ENCODE measurements at places on chromosomes 6 and 20.

- no peak for DNase-seq
These were observed 20.7 kb downstream of the GTPBP2 start for GRCh38 chr6:43608310-43608763.

- DNase-seq = peak; percentile 52
These were observed 78.3 kb upstream of the CTNNBL1 start for GRCh38 chr20:37615340-37616109.

DNA sequence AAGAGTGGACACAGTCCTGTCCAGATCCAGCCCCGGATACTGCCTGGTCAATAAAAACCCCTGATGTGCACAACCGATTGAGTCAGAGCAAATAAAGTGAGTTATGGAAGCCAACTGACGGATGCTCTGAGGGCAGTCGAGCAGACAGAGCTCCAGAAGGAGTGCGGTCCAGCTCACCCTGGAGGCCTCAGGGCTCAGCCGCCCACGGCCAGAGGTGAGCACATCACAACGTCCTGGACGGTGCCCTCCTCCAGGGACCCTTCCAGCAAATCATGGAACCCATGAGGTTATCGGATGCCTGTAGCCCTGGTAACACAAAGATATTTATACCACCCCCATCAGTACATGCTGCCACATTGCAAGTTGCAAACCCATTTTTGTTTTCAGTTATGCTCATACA, 44.0 kb upstream of the SMOC2 start:
- no peak for DNase-seq

DNA sequence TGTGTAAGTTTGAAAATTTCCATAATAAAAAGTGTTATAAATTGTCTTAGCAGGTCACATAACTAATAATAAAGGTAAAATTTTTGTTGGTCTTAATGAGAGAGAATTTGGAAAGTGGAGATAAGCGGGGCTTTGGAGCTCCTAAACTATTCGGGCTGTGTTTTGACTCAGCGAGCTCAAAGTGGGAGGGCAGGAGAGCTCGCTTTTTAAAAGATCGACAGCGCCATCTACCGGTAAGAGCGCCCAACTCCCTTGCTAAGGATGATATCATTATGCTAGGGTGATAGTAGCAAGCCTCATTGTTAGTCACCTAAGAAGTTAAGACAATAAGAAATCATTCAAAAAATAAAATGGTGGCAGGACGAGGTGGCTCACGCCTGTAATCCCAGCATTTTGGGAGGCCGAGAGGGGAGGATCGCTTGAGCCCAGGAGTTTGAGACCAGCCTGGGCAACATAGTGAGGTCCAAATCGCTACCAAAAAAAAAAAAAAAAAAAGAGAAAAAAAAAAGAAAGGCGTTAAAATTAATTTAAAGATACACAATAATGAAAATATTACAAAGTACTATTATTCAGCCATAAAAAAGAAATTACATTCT, 24.8 kb downstream of the C6orf15 start:
- DNase-seq = peak; percentile 79

DNA sequence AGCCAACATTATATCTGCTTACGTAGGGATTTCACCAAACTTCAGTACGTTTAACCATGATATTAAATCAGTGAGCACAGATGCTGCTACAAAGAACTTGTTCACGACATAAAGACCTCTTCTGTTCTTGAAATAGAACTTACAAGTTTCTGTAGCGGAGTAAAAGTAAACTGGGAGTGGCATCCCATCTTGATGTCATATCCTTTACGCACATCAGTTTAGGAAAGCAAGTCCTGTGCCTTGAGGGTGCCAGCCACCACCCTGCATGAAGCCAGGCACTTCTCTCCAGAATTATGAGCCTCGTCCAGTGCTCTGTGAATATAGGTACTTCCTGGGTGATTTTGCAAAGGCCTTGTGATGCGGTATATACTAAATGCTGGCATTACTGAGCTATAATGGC, 122.6 kb downstream of the BTBD3 start:
- no peak for DNase-seq

DNA sequence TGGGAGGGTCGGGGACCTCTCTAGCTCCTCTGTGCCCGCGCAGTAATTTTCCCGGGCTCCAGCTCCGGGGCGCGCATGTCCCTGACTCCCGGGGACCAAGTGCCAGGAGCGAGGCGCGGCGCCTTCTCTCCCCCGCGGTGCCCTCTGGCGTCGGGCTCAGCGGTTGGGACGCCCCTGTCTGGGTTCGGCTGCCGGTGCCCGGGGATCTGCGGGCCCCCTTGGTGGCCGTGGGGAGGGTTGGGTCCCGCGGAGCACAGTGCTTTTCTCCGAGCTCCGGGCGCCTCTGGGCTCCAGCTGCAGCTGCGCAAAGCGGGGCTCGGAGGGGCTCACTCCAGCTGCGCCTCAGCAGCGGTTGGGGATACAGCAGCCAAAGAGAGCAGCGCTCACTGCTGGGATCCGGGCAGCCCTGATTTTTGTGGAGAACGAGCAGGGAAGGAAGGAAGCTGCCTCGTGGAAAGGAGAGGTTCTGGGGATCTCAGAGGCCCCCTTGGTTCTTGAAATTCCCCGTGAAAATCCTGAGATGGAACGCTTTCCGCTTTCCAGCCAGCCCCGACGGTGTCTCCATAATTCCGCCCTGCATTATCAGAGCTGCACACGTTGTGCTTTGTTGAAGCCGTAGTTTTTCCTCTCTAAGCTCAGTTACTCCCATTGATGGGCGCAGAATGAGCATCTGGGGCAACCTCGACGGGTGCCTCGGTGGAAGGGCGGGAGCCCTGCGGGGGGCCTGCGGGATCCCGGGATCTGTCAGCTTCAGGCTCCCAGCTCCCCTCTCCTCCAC, 861 bp downstream of the PPP1R14C start:
- no peak for DNase-seq

DNA sequence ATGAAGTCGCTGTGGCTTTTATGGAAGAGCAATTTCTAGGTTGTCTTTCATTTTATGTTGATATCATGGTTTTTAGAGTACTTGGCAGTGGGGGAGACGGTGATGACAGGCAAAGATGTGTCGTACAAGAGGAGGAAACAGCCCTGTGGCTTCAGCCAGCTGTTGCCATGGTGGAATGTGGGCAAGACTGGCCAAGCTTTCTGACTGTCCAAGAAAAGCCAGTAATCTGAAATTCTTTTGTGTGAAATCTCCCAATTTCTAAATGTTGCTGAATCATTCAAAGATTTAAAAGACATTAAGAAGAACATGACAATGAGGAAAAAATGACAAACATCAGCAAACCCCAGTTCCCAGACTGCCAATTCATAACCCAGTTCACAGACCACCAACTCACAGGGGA, 23.1 kb downstream of the PFDN4 start:
- DNase-seq = no peak

DNA sequence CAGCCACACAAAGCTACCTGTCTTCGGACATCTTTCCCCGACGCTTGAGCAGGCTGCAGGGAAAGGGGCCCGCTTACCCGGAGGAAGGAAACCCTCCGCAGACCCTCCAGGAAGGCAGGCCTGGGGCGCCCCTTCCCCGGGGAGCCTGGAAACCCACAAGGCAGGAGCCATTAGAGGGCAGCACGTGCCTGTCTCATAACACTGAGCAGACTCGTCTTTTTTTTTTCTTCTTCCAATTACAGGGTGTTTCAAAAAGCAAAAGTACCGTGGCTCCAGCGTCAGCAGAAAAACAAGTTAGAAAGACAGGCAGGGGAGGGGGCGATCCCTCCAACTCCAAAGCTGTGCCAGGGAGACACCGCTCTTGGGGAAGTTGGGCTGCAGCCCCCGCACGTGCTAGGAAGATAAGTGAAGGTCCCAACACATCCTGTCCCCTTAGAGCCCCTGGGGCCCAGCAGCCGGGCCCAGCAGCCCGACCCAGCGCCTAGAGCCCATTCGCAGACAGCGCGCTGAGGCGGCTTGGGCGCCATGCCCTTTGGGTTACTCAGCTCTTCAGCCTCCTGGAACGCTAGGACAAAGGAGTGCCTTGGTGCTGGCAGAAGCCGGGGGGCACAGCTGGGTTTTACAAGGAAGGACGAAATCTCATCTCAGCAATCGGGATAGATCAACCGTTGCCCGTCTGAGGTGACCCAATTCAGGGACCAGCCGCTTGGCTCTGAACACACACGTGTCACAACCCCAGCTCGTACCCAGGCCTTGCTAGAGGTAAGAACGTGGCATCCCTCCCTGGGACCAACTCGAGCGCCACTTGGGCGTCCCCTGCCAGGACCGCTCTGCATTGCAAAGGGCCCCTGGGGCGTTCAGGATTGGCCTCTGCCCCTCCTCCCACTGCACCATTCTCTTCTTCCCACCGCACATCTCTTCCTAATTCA, 136.3 kb downstream of the LY86 start:
- peak; percentile 47 for DNase-seq

DNA sequence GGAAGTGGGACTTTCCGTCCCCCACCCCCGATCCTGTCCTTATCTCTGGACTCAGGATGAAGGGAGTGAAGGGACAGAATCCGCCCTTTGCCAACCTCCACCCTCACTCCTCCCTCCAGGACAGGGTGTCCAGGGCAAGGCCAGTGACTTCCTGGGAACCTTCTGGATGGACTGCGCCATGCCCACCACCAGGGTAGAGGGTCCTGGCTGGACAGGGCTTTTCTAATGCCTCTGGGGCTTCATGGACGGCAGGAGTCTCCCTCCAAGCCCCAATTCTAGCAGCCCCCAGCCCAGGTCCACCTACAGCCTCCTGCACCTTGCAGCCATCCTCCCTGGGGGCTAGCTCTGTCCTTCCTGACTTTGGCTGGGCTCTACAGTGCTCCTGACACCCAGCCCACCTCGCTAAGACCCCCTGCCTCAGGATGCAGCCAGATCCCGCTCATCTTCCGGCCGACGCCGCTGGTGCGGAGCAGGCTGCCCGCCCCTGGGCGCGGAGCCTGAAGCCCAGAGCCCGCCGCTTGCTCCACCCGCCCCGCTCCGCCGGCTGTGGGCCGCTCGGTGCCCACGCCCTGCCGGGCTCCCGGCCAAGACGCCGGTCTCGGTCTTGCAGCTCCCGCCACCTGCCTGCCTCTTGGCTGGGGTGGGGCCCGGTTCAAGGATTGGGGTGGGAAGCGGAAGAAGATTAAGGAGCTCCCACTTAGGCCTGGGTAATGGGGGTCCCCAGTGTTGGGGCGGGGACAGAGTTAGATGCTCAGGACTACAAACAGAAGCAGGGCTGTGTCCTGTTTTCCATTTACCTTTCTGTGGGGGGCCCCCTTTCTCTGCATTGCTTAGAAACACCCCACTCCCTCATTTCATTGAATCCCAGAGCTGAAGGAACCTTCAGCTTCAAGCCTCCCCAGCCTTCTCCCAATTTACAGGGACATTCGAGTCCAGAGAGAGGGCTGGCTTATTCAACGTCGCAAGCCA, 72.8 kb downstream of the MDGA1 start:
- no peak for DNase-seq

DNA sequence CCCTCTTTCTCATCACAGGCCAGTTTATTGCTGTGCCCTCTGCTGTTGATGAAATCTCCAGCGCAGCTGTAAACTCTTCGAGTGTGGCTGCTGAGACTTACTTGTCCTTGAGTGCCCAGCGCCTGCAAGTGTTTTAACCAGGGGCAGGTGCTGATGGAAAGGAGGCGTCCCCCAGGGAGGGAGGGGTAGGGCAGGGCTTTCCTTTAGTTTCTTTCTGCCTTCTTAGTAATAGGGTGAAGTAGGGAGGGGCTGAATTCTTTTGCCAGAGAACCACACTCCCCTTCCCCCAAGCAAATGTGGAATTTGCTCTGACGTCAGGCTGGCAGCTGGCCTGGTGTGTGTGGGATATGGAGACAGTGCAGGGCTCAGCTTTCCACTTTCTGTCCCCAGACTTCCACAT, 61.2 kb downstream of the IGF2R start:
- DNase-seq = no peak

DNA sequence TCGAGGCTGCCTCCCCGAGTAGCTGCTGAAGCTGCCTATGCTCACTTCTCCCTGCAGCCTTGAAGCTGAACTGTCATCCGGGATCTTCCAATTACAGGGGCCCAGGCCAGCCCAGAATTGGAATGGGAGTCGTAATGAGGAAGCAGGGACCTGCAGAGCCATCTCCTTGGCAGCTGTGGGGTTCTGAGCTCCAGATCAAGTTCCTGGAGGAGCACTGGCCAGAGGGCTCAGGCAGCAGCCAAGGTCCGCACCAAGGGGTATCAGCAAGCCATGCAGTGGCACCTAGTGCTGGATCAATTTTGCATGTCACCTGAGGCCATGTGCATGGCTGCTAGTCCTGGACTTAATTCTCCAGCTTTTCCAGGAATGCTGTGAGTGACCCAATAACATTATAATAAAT, 163.2 kb upstream of the TSHZ2 start:
- no peak for DNase-seq

DNA sequence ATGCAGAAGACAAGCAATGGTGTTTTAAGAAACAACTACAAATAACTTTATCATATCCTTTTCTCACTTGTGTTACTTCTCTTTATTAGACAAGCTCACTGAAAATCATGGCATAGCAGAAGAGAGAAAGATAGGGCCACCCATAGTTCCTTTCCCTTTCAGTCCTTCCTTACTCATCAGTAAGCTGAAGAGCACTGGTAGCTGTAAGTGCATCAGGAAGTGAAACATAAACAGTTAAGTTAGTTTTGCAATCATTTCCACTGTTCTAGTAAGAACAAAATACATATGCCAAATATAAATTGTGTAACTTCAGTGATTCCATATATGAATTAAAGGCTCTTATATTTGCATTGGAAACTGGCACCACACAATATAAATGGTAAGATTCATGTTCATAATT, 220.1 kb downstream of the HACE1 start:
- DNase-seq = no peak

DNA sequence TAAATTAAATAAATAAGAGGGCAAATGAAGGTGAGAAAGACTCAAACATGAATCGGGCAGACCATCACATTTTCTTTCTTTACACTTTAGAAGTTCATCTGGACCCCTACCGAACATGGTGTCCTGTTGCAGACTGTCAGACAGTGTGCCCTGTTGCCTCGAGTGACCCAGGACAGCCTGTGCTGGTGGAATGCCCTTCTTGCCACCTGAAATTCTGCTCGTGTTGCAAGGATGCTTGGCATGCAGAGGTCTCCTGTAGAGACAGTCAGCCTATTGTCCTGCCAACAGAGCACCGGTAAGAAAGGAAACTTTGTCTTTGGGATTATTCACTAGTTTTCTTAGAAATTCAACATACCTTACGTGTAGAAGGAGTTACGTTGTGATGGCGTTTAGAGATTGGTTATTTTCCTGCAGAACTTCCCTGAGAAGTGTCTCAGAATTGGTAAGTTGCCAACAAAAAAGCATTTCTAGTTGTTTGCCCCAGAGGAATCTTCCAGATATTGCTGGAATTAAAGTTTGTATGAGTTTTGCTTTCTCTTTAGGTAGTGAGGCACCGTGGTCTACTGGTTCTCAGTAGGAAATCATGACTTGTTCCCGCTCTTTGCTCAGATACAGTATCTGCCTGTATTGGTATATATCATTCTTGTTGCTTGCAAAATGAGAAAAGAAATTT, 70.1 kb downstream of the RNF144B start:
- DNase-seq = no peak

- DNase-seq = no peak
These were observed 60.3 kb upstream of the TMEM181 start for GRCh38 chr6:158499601-158500000.
